Endodermal cell (in vitro differentiated cells): ENCODE measurements at places on chromosomes 5 and 9. TPM values are rescaled to one million over a fixed set of nuclear protein-coding genes. Genes with fewer than 3 reads are reported as not detected.
A peak's percentile ranks its signal among the peaks of the same experiment; 100 is the strongest.

GRCh38 chr5:173720286-173720952 lies 104.0 kb upstream of the BOD1 start:
- no peak for DNase-seq

GRCh38 chr9:8484597-8485191 lies 685.1 kb upstream of the DMAC1 start:
- DNase-seq, result no peak

Gene C9orf43
- total RNA-seq, result 0.28 to 1.1 TPM (median 0.69 TPM) in 3 replicates

- no peak for DNase-seq
These were observed 9.0 kb downstream of the TOR1B start for GRCh38 chr9:129811967-129812363.

GRCh38 chr5:139872052-139872766 lies 76.6 kb downstream of the PSD2 start:
- peak; percentile 68 for DNase-seq
